ENCODE measurements at places on chromosomes 11 and 22.

DNA sequence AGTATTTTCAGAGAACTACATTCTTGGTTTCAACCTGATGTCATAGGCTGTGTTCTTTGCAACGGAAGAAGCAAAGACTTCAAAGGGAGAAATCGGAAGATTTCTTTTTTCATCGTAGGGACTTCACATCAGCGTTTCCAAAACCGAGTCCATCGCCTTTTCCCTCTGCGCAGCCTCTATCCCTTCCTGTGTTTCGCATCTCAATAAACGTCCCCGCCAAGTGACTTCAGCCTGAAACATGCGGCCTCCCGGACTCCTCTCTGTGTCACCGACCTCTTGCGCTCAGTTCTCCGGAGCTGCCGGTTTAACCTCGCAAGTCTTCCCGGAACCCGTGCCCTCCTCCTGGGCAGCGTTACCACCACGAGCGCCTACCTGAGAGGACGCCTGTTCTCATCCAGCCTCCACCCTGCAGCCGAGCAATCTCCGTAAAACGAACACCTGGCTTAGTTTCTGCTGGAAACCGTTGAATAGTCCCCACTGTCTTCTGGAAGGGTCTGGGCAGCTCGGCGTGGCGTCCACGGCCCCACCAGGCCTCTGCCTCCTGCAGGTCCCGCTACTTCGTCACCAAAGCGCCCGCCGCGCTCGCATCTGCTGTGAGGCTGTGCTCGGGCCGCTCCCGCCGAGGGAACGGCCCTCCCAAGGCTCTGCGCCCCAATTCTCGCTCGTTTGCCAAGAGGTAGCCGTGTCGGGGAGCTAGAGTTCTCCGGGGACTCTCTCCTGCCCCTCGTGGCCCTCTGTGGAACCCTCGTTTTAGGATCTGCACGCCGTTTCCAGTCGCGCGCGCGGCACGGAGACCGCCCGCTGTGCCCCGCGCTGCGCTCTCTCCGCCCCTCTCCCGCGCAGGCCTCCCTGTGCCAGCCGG is at the start of gene GLB1L3:
Gene GLB1L3, plus strand, starts transcription at position 846 of the 862 bp plus-strand sequence. CDS start 362 bp downstream, outside the sequence.
- DNase-seq = no peak

DNA sequence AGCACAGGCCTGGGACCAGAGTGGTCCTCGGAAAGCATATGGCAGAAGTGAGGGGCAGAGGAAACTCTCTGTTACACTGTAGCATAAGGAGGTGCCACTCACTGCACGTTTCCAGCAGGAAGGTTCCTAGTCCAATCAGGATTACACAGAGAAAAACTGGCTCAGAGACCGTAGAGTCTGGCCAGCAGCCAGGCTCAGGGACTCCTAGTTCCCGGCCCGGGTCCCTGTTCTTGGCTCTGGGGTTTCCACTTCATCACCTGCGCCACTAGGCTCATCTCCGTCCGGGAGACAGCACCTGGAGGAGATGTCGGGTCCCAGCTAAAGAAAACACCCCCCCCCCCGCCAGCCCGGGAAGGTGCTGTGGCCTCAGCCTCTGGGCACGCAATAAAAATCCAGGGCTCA is 1.1 kb downstream of the TTLL12 start:
- no peak for DNase-seq

GRCh38 chr11:17148536-17148935 is 59.2 kb downstream of the PIK3C2A start:
- DNase-seq = no peak

- no peak for DNase-seq
Observed at GRCh38 chr11:75538150-75538942, 12.6 kb upstream of the GDPD5 start.

DNA sequence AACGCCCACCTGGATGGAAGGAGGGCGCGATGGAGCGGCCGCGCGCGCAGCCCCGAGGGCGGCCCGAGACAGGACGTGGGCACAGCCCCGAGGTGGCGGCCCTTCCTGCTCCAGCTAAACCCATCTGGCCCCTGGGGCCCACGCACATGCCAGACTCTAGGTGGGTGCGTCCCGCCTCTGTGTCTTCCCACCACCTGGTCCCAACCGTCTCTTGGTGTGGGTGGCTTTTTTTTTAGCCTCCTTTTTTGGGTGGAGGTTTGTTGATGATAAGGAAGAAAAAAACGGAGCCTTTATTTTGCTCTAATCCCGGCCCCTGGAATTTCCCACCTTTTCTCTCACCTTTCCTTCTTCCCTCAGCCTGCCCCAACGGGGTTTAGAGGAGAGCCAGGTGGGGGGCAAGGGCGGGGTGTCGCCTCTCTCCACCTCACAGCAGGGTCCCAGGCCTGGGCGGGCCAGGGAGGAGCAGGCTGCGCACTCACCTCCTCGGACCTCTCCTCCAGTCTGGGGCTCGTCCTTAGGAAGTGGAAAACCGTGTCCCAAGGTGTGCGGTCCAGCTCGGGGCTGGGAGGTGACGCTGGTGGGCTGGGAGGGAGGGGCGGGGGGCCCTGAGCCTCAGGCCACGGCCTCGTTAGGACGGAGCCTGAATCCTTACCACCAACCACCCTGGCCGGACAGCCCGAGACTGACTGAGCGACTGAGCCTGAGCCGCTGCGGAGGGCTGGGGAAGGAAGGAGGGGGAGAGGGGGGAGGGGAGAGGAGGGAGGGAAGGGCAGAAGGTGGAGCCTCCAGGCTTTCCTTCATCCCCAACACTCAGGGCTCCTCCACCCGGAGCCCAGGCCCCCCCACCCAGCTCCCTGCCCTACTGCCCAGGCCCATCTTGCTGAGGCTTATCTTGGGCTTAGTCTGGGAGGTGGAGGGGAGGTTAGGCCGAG is at the start of gene SOX10:
Gene SOX10, minus strand, starts transcription at position 696 of the 932 bp plus-strand sequence. CDS start 771 bp downstream, outside the sequence.
- no peak for DNase-seq

GRCh38 chr11:96017856-96018255 is 93.9 kb upstream of the MTMR2 start:
- DNase-seq = no peak

DNA sequence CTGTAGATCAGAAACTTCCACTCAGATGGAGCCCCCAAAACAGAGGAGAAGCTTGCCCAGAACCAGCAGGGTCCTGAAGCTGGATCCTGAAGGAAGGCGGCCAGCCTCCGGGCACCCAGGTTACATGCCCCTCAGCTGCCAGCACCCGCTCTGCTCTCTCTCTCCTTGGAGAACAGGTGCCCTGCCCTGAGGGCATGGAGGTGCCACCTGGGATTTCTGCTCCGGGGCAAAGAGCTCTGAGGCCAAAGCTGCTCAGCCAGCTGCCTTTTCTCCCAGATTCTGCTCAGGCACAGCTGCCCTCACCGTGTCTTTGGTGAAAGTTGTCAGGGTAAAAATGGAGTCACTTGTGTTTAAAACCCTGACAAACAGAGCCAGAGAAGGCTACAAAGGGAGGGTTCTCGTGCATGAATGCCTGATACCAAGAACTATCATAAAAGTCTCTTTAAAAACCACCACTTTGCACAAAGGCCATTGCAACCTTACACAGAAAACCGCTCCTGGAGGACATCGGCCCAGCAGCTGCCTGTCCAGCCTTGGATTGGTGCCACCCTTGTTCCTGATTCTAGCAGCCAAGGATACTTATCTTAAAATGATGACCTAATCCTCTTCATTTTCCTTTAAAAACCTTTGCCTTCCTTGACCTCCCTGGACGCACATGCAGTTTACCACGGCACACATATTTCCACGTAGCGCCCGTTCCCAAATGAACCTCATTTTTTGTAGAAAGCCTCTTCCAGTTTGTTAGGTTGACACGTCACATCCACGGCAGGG is 140.0 kb downstream of the CACNA1I start:
- DNase-seq = no peak

DNA sequence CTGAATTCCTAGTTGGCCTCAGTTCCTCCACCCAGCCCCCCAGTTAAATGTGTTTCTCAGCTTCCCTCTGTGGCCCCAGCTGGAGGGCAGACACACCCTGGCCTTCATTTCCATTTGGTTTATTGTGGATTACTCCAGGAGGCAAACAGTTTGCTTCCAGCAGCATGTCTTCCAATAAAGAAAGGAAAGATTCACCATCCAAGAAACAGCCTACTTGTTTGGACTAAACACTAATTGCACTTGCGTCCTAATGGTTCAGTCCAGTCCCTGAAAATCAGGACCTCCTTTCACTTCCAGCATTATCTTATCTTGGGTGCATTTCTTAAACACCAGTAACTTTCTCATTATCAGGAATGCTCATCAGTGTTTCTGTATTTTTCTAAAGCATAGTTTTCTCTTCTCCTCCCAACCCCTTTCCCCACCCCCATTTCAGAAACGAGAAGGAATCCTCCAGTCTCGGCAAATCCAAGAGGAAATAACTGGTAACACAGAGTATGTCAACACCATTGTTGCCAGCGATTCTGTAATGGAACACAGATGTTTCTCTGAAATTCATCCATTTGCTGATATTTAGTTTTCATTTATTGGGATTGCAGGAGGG is 130.9 kb downstream of the PARVA start:
- no peak for DNase-seq

DNA sequence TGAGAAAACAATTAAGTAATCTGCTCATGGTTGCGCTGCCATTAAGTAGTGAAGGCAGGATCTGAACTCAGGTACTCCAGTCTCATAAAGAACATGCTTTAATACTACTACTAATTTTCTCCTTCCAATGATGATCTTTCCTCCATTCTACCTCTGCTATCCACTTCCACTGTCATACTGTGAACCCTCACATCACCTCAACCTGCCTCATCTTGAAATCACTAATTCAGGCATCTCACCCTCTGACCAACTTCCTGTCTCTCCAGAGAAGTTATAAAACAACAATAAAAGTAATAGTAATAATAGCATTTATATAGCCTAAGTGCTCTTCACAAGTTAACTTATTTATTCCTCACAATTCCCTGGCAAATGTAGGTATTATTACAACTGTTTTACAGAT is 57.1 kb upstream of the PSMA1 start:
- no peak for DNase-seq

Data from NCI-H1930 (cell line).